ENCODE measurements at places on chromosomes 5 and 9. TPM values are rescaled to one million over a fixed set of nuclear protein-coding genes. Genes with fewer than 3 reads are reported as not detected.

Gene BAAT
- total RNA-seq, result 0.48 TPM

Gene EGFL7
- total RNA-seq, result 60.0 TPM

Gene CFAP157
- 0.06 TPM for total RNA-seq

Gene SLC6A19
- not detected for total RNA-seq

Data from A549 treated with DMSO at 1 μM for 4 hours (cell line).